ENCODE measurements at places on chromosomes 2 and 18.

GRCh38 chr2:234949762-234950434 lies 1.9 kb upstream of the SH3BP4 start:
- no peak for DNase-seq

DNA sequence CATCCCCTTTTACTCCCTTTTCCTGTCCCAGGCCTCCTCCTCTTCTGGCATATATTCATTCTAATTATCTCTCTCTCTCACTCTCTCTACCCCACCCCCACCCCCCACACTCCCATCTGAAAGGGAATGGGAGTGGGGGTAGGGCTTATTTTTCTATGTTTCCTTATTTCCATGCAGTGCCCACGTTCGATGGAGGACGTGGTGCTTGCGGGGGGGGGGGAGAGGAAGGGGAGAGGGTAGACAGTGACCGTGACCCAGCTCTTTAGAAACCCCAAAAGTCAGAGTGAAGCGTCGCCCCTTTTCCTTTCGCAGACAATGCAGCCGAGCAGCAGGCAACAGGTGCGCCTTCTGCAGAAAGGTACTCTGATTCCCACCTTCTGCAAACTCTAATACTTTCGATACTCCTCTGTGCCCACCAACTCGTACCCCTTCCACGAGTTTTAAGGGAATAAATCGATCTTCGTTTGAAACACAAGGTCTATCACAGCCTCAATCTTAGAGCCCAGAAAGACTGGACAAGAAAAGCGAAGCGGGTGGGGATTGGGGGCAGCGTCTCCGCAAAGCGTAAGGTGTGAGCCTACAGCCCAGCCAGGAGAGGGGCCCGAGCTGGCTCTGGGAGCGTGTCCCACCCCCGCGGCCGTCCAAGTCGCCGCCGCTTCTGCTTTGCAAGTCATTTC lies 891 bp upstream of the NR4A2 start:
- DNase-seq: no peak

- no peak for DNase-seq
Measured at GRCh38 chr2:118848381-118849225, 1.2 kb upstream of the EN1 start.

DNA sequence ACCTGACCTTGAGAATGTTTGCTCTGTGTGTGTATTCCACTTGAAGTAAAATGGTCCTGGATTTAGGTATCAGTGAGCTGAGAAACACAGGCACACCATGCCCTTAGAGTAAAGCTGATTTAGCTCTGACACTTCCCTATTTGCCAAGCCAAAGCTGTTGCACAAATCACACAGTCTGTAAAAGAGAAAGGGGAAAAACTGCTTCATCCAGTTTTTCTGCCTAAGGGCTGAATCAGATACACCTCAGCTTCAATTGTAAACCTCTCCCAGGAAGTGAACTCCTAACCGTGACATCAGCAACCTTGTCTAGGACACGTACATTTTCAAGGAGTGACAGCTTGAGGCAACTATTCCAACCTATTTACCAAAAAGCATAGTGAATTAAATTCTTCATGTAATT lies 150.4 kb downstream of the NR4A2 start:
- DNase-seq: peak; percentile 51

Data from NCI-H2081 treated with DMSO at 0.1 percent for 48 hours (cell line).